A549 treated with ZK216348 at 1 μM for 4 hours (cell line): ENCODE measurements at places on chromosomes 1 and 21. TPM values are rescaled to one million over a fixed set of nuclear protein-coding genes. Genes with fewer than 3 reads are reported as not detected.

AJAP1 gene
- total RNA-seq, result not detected in 5 replicates

KCNJ9 gene
- total RNA-seq, result not detected in 5 replicates

MNDA gene
- not detected in 5 replicates for total RNA-seq

SPRR1A gene
- not detected in 5 replicates for total RNA-seq

LCE6A gene
- total RNA-seq, result not detected in 5 replicates

LCE3D gene
- total RNA-seq, result 0.82 to 1.8 TPM (median 1.3 TPM) in 5 replicates

SYNC gene
- 10.7 to 18.5 TPM (median 13.9 TPM) in 5 replicates for total RNA-seq

ASPM gene
- total RNA-seq, result 10.8 to 26.1 TPM (median 22.7 TPM) in 5 replicates

ANGPTL7 gene
- not detected in 5 replicates for total RNA-seq

HUNK gene
- total RNA-seq, result 1.2 to 2.6 TPM (median 1.4 TPM) in 5 replicates

LAMC2 gene
- 20.9 to 28.8 TPM (median 22.7 TPM) in 5 replicates for total RNA-seq

SMIM11 gene
- 1.2 to 24.0 TPM (median 1.5 TPM) in 5 replicates for total RNA-seq

LCE2C gene
- not detected in 5 replicates for total RNA-seq

RIMKLA gene
- 0.50 to 1.1 TPM (median 0.87 TPM) in 5 replicates for total RNA-seq

KCNE1 gene
- total RNA-seq, result not detected in 5 replicates

LYPLA2 gene
- 46.7 to 62.0 TPM (median 56.5 TPM) in 5 replicates for total RNA-seq

MSH4 gene
- 0.11 TPM in 1 of 5 replicates, not detected in the others for total RNA-seq

CFAP74 gene
- total RNA-seq, result 0.02 to 0.07 TPM in 2 of 5 replicates, not detected in the others

CLEC20A gene
- not detected in 5 replicates for total RNA-seq

AHDC1 gene
- 11.0 to 25.5 TPM (median 20.2 TPM) in 5 replicates for total RNA-seq

OR2L5 gene
- total RNA-seq, result not detected in 5 replicates

CELA3B gene
- not detected in 5 replicates for total RNA-seq

LIN28A gene
- total RNA-seq, result not detected in 5 replicates
